ENCODE measurements at places on chromosomes 5 and 9.

DNA sequence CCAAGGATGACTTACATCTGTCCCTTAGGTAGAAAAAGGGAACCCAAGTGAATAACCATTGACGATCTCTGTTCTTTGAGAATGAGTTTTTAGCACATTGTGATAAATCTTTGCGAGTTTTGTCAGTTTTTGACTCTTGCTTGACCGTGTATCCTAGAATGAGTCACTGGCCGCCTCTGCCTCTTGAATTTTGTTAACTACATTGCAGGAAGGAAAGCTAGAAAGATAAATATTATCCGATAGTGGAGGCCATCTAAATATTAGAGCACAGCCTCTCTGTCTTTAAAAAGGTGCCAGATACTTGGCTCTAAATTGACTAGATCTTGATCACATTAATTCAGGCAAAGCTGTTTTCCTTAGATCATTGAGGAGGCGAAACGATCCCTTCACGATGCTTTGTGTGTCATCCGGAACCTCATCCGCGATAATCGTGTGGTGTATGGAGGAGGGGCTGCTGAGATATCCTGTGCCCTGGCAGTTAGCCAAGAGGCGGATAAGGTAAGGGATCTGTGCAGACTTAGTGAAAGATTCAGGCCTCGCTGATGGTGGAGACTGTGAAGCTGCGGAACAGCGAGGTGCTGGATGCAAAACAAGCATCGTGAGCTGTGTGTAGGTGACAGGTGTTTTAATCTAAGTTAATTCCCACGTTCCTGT, 12.2 kb downstream of the CCT5 start:
- DNase-seq, result no peak

GRCh38 chr5:2892466-2893000, 141.1 kb upstream of the IRX2 start:
- DNase-seq, result no peak

DNA sequence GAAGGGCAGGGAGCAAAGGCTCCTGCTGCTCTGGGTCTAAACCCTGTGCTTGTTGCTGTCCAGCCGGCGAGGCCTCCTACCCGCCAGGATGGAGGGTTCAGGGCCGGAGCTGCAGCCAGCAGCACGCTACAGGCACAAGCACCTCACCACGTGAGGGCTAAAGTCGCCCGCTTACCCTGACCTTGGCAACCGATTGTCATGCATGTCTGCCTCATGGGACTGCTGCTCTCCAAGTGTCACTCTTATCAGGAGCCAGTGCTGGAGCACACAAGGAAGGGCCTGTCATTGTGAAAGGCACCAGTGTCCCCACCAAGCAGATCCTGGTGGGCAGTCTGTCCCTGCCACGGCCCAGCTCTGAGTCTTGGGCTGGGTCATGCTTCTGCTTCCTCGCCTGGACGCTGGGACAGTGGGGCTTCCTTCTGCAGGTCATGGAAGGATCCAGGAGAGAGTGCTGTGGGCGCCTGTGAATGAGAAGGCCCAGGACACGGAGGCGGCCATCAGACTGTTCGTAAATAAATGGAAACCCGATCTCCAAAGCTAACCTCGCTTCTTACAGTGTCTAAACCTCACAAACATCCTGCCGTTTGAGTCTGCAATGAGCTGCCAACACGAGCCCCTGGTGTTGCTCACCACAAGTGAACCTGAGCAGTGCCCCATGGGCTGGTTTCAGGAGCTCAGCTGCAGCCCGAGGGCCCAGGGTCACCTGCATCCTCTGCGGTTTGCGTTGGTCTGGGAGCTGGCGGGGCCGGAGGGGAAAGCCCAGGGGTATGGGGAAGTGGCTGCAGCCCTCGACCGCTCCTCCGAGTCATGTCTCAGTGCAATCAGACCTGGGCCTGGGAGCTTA, 58.2 kb upstream of the RXRA start:
- DNase-seq, result no peak

DNA sequence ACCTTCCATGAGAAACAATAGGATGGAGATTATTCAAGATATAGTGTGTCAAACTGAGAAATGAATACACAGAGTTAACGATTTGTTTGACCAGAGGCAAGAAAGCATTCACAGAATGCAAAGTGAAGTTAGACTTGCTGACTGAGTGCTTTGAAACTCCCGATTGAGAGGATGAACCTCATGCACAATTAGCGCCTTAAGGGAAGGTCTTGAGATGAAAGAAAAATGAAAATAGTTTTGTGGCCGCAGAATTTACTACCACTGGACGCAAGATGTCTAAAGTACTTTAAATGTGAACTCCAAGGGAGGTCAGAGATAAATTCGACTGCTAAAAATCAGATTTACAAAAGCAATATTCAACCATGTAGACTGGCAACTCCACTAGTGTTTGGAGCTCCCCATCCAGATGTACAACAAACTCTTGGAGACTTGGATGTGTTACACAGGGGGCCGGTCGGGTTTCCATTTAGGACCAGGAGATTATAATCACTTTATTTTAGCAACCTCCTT, 707 bp upstream of the RIMOC1 start:
- DNase-seq, result no peak

DNA sequence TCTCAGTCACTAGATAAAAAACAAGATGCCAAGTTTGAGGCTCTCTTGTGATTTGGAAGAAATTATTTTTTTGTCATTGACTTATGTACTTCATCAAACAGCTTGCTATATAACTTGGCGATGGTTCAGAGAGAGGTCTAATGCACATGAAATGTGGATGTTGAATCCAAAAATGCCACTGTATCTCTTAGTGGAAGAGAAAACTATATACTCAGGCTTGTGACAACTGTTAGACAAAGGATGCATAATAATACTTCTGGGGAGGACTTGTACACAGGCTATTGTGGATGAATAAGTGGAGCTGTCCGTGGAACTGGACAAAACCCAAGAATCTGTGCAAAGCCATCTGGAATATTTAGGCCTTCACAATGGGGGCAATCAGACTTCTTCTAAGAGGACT, 162.9 kb upstream of the NMUR2 start:
- no peak for DNase-seq

- DNase-seq, result no peak
These were observed 69.4 kb downstream of the PPIC start for GRCh38 chr5:122967085-122967484.

- DNase-seq, result no peak
These were observed 46.7 kb downstream of the MEF2C start for GRCh38 chr5:88836195-88836838.

DNA sequence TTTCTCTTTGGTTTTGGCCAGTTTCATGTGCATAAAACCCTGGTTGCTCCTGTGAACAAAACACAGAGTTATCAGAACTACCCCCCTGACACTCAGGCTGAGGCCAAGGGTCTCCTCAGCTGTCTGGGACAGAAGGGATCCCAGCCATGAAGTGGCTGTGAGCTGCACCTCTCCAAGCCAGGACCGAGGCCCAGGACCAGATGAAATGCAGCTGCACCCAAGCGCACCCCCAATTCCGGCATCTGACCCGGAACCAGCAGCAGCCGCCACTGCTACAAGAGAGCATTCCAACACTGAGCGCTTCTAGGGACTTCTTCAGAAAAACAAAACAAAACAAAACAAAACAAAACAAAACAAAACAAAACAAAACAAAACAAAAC, 16.0 kb upstream of the SLC25A51 start:
- DNase-seq, result no peak

DNA sequence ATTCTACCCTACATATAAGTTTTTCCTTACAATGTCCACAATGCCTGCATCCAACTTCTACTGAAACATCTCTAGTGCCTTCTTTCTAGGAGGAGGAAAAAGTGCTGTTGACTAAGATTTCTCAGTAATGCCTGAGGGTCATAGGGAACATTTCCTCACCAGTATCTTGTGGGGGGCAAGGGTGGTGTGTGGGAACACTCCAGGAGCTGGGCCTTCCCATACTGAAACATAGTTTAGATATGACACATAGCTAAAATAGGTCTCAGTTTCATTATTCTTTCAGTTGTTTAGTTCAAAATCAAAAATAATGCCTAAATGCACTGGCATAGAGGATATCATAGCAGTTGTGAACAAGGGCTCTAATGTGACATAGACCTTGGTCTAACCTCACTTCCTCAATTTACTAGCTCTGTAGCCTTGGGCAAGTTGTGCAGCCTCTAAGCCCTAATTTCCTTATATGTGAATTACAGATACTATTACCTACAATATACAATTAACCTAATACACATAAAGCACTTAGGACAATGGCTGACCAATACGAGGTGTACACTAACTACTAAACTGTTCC, 66.1 kb downstream of the HAPLN1 start:
- DNase-seq, result no peak

GRCh38 chr5:109516390-109516789, 106.6 kb upstream of the PJA2 start:
- no peak for DNase-seq

DNA sequence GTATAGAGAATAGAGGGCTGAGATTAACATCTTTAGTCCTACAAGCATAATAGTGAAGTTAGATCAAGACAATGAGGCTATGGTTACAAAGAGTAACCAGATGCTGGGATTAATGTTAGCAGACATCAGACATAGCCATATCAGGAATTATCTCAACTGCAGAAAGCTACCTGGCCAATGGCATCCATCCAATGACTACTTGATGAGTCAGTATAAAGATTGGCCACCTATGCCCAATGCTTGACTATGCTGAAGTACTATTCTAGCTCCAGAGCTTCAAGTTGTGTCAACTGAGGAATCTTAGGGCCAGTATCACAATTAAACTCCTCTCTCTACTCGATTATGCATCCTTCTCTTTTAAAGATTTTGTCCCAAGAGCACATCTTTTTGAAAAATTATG, 541.4 kb downstream of the PRELID2 start:
- no peak for DNase-seq

GRCh38 chr5:171570244-171570825, 150.9 kb downstream of the FGF18 start:
- DNase-seq, result no peak

DNA sequence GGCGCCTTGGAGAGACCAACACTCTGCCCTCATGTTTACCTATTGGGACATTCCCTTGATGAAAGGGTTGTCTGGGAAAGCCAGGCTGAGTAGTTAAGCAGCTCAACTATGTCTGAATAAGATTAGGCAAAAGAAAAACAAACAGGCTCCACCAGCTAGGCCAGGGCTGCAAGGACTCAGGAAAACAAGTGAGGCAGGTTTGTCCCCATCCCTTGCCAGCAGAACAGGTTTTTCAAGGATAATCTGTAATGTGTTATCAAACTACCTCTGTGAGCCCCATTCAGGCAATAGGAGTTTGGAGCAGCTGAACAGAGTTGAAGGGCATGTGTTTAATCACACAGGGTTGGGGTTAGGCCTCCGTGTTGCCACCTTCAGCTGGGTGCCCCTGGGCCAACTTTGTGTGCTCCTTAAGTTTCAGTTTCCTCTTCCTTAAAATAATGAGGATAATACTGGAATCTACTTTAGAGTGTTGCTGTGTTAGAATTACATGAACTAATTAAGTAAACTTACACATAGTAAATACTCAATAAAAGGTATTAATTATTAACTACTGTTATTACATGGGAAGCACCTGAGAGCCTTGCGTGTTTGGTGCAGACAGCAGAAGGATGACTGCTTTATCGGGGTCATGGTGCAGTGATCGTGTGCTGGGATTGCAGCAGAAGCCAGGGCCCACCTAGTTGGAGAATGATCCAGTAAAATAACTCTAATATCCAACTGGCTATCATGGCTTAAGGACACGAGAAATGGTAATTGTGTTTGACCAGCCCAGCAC, 72.1 kb upstream of the ATP10B start:
- no peak for DNase-seq

DNA sequence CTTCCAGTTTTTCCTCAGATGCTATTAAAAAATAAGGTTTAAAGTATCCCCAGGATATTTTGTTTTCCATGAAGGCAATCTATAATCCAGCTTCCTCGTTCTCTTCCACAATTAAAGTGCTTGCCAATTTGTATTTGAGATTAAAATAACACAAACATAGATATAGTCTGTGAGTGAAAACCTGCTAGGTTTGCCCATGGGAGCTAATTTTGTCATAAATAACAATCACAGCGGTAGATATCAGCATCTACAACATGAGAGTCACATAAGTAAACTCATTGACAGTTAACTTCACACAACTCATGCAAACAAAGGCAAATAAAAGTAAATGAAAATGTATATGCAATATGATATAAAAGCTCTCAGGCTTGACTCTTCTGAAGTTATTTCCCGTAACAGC, 29.2 kb upstream of the RASGRF2 start:
- no peak for DNase-seq

- DNase-seq, result no peak
These were observed 68.9 kb downstream of the PRDM6 start for GRCh38 chr5:123157791-123158581.

- DNase-seq, result no peak
These were observed 79.6 kb downstream of the DROSHA start for GRCh38 chr5:31452314-31452713.

GRCh38 chr9:34072410-34072809, 23.7 kb upstream of the UBAP2 start:
- DNase-seq, result no peak

DNA sequence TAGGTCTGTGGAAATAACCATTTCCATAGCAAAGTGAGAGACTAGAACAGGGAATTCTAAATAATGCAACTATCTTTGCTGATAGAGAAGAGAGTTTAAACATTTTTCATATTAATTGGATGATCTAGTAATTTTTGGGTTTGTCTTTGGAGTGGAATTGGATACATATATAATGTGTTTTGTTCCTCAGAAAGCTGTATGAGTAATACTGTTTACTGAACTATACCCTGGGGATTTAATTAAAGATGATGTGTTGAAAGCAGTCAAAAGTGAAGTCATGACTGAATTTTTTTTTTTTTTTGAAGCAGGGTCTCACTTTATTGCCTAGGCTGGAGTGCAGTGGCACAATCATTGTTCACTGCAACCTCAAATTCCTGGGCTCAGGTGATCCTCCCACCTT, 17.9 kb downstream of the FER start:
- no peak for DNase-seq

GRCh38 chr9:127980060-127980705, 606 bp downstream of the EEIG1 start:
- no peak for DNase-seq

DNA sequence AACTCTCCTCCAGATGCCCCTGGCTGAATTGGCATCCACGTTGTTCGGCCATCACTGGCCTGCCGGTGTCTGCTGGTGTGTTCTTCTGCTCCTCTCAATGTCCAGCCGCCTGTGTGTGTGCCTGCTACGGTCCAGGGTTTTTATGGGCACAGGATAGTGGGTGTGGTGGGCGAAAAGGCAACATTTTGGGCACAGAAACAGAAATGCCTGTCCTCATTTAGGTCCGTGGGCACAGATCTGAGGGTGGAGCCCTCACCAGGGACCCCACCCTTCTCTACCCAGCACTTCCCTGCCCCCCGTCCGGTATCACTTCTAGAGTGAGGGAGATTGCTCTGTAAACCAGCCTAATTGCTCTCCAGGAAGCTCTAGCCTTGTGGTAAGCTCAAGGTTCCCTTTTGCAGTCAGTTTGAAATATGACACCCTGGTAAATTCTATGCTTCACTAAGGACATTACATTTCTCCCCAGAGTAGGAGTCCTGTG, 410.1 kb downstream of the MAT2B start:
- no peak for DNase-seq

Measured in activated CD4-positive, alpha-beta T cell treated with anti-CD3 and anti-CD28 coated beads, Interleukin-2, Interleukin-4, amounts not matched to agents 100 ng/mL and 50 ng/mL, durations not matched to agents 16 hours and 8 hours (primary cell).